Gastroesophageal sphincter (tissue), 4 donors: ENCODE measurements at places on chromosomes 5 and 9. TPM values are rescaled to one million over a fixed set of nuclear protein-coding genes. Genes with fewer than 3 reads are reported as not detected.

GRCh38 chr5:135057233-135057632 is 23.2 kb upstream of the PITX1 start:
- H3K27ac ChIP-seq, result no peak overlapping the region
- ATAC-seq, result no peak
- no peaks in the 10 kb centered on the region for H3K4me1 ChIP-seq
- no peak overlapping the region for H3K4me3 ChIP-seq

DNA sequence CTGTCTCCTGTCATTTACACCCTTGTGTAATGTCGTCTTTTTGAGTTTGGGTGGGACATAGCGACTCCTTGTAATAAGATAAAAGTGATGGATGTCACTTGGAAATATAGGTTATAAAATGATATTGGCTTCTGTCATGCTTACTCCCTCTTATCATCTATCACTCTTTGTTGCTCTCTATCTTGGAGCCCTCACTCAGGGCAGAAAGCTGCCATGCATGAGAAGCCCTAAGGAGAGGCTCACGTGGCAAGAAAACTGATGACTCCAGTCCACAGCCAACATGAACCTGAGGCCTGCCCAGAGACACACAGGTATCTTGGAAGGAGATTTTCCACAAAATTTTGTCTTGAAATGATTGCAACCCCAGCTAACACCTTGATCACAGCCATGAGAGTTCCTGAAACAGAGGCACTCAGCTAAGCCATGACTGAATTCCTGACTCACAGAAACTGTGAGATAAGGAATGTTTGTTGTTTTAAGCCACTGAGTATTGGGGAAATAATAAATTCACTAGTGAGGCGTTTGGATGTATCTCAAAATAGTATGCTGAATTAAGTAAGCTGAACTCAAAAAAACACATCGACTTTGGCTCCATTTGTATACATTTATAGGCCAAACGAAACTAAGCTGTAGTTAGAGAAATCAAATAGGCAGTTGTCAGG is 216.7 kb downstream of the CDH18 start:
- H3K27ac ChIP-seq, result no peak overlapping the region
- H3K4me1 ChIP-seq, result no peaks in the 10 kb centered on the region
- no peak for ATAC-seq
- no peaks in the 10 kb centered on the region for H3K36me3 ChIP-seq
- no peak overlapping the region for H3K4me3 ChIP-seq

The OR1Q1 gene
- not detected for total RNA-seq

DNA sequence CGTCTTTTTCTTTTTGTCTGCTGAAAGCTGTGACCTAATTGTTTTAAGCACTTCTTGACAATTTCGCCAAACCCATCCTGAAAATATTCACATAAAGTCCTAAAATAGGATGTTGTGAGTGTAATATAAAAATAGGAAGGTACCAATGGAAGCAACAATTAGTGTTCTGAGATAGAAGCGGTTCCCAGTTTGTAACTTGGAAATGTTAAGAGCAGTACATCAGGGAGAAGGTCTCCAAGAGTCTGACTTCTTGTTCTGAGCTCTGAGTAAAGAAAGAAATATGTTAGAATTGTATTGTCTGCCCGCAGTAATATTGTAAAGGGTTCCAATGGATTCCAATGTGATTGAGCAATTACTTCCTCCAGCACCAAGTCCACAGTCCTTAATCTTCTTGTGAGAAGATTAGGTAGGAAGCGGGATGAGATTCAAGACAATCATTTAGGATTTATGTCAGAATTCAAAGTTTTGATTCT is 3.9 kb downstream of the VCAN start:
- H3K36me3 ChIP-seq, result no peaks in the 10 kb centered on the region
- H3K27ac ChIP-seq, result peak overlapping the region; percentile 24
- no peak for ATAC-seq

DNA sequence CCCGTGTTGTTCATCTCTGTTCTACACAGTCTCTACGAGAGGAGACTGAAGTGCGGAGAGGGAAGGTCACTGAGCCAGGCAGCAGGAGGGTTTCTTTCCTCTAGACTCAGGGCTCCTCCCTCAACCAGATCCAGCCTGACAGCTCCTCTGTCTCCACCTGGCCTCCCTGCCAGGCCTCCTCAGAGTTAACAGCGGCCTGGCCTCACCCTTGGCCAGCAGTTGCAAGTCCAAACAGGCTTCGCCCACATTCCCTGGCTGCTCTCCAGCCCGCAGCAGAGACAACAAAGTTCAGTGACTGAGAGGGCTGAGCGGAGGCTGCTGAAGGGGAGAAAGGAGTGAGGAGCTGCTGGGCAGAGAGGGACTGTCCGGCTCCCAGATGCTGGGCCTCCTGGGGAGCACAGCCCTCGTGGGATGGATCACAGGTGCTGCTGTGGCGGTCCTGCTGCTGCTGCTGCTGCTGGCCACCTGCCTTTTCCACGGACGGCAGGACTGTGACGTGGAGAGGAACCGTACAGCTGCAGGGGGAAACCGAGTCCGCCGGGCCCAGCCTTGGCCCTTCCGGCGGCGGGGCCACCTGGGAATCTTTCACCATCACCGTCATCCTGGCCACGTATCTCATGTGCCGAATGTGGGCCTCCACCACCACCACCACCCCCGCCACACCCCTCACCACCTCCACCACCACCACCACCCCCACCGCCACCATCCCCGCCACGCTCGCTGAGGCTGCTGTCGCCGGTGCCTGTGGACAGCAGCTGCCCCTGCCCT is at the start of gene HRCT1:
Gene HRCT1 (plus strand): TSS at position 291 of the 768 bp plus-strand sequence. CDS start 86 bp downstream, at position 377.
- H3K4me3 ChIP-seq, result peak within 1 kb of the TSS; percentile 45
- no peaks in the 10 kb centered on the region for H3K27me3 ChIP-seq
- peak within 1 kb of the TSS; percentile 96 for H3K27ac ChIP-seq
- ATAC-seq, result peak; percentile 75

GRCh38 chr9:22035591-22036011 is 26.5 kb upstream of the CDKN2B start:
- ATAC-seq, result no peak
- H3K27me3 ChIP-seq, result no peaks in the 10 kb centered on the region
- peaks cover 14% of the 10 kb centered on the region for H3K4me1 ChIP-seq
- H3K36me3 ChIP-seq, result no peaks in the 10 kb centered on the region
- no peak overlapping the region for H3K27ac ChIP-seq

DNA sequence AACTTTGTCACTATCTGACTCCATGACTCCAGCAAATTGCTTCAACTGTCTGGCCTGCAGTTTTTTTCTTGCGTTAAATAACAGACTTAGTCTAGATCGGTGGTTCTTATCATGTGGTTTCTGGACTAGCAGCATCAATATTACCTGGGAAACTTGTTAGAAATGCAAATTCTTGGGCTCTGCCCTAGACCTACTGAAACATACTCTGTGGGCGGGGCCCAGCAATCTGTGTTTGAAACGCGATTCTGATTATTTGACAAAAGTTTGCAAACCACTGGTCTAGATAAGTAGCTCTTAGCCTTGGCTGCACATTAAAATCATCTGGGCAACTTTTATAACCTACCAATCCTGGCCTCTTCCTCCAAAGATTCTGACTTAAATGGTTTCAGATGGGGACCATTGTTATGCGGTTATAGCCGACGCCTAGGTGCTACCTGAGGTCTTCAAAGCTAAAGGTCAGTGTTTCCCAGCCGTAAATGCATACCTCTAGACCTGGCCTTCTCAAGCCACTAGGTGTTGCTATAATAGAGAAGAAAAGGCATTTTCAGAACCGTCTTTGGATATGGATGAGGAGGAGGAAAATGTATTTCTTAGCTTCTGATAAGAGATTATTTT is 74.0 kb downstream of the C9orf85 start:
- no peak overlapping the region for H3K27ac ChIP-seq
- H3K4me3 ChIP-seq, result no peak overlapping the region
- no peaks in the 10 kb centered on the region for H3K36me3 ChIP-seq
- no peak for ATAC-seq
- no peaks in the 10 kb centered on the region for H3K27me3 ChIP-seq

The FAM193B gene
- total RNA-seq, result 52.5 TPM

DNA sequence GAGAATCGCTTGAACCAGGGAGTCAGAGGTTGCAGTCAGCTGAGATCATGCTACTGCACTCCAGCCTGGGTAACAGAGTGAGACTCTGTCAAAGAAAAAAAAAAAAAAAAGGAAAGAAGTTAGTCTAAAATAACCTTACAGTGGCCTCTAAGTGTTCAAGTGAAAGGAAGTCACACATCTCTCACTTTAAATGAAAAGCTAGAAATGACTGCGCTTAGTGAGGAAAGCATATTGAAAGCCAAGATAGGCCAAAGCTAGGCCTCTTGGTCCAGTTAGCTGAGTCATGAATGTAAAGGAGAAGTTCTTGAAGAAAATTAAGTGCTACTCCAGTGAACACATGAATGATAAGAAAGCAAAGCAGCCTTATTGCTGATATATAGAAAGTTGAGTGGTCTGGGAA is 38.1 kb downstream of the ITGA1 start:
- H3K27me3 ChIP-seq, result no peaks in the 10 kb centered on the region
- H3K4me1 ChIP-seq, result peaks cover 75% of the 10 kb centered on the region
- no peaks in the 10 kb centered on the region for H3K36me3 ChIP-seq
- peak overlapping the region; percentile 35 for H3K27ac ChIP-seq

DNA sequence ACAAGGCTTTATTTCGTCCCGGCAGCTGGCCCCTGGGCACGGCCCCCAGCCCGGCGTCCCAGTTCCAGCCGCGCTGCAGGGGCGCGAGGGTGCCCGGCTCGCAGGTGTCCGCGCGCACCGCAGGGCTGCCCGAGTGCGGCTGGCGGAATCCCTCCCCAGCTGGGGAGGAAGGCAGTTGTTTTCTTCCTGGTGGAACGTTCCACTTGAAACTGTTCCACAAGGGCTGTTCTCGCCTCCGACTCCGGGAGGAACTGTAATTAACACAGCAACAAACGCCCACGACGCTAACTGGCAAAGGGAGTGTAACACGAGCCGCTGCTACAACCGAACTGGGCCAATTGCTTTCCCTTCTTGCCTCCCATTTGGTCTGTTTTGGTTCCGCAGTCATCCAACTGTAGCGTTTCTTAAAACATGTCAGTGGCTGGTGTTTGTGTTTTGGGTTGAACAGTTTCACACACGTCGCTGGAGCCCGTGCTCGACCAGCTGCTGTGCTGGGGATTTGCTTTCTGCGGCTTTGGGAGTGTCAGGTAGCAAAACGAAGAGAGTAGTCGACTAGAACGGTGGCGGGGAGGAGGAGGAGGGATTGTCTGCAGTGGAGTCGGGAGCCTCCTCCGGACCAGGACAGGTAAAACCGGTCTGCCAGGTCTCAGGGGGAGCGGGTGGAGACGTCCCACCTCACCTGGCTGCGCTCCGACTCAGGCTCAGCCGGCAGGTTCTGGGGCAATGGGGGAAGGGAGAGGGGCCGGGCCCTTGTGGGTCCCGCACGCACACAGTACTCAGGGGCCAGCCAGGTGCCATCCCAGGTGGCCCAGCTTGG is 131.6 kb upstream of the NIPBL start:
- H3K4me1 ChIP-seq, result no peaks in the 10 kb centered on the region
- peak; percentile 72 for ATAC-seq
- H3K4me3 ChIP-seq, result peak overlapping the region; percentile 60
- H3K27ac ChIP-seq, result no peak overlapping the region
- no peaks in the 10 kb centered on the region for H3K36me3 ChIP-seq

The HTR4 gene
- 0.27 TPM for total RNA-seq

DNA sequence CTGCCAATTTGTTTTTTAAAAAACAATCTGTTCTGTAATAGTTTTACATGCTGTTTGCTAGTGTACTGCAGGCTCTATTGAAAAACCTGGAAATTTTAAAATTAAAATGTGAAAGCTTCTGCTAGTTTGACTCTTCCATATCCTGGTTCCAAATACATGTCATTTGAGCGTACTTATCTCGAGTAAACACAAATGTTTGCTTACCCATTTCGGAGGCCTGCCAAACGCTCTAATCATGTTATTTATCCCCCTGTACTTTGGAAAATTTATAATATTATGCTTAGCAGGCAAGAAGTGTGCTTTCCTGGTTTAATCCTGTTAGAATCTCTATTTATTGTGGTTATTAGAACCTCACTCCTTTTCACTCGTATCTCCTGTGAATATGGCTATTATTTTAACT is 476.8 kb upstream of the CYLC2 start:
- H3K36me3 ChIP-seq, result no peaks in the 10 kb centered on the region
- no peak overlapping the region for H3K4me3 ChIP-seq
- ATAC-seq, result no peak

GRCh38 chr9:97856857-97857605 is 4.0 kb downstream of the FOXE1 start:
- peaks cover 41% of the 10 kb centered on the region for H3K4me1 ChIP-seq
- no peaks in the 10 kb centered on the region for H3K36me3 ChIP-seq
- peaks cover 100% of the 10 kb centered on the region for H3K27me3 ChIP-seq

DNA sequence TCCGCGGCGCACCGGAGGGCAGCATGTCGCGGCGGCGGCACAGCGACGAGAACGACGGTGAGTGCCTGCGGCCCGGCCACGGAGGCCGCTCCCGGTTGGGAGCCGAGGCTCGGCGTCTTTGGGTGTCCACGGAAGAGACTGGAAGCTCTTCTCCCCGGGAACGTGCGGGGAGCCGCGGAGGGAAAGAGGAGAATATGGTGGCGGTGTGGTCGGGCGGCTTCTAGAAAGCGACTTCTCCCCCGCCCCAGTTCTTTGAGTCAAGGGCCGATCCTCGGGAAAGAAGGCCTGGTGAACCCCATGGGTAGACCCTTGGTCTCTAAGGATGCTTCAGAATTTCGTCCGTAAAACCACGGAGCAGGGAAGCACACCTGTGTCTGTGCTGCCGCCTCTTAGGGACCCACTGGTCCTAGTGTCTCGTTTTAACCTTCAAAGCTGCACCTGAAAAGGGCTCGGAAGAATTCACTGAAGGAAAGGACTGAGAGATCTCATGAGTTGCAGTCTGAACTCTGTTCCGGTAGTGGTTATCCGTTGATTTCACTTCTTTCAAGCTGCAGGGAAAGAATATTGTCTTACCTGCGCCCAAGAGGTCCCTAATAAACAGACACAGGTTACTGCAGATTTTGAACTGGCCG is 354 bp downstream of the NCBP1 start:
- H3K27ac ChIP-seq, result peak overlapping the region; percentile 97
- no peaks in the 10 kb centered on the region for H3K27me3 ChIP-seq
- peak overlapping the region; percentile 90 for H3K4me3 ChIP-seq
- H3K36me3 ChIP-seq, result no peaks in the 10 kb centered on the region
- peaks cover 73% of the 10 kb centered on the region for H3K4me1 ChIP-seq

- no peak overlapping the region for H3K4me3 ChIP-seq
- H3K27ac ChIP-seq, result no peak overlapping the region
- H3K4me1 ChIP-seq, result no peaks in the 10 kb centered on the region
- H3K27me3 ChIP-seq, result no peaks in the 10 kb centered on the region
- no peak for ATAC-seq
- H3K36me3 ChIP-seq, result no peaks in the 10 kb centered on the region
Measured at GRCh38 chr9:105131981-105132380, 112.5 kb upstream of the SLC44A1 start.

GRCh38 chr5:54646356-54647101 is 129.0 kb downstream of the SNX18 start:
- H3K4me3 ChIP-seq, result peak overlapping the region; percentile 14
- H3K27me3 ChIP-seq, result no peaks in the 10 kb centered on the region
- H3K4me1 ChIP-seq, result peaks cover 3% of the 10 kb centered on the region
- H3K27ac ChIP-seq, result peak overlapping the region; percentile 59

DNA sequence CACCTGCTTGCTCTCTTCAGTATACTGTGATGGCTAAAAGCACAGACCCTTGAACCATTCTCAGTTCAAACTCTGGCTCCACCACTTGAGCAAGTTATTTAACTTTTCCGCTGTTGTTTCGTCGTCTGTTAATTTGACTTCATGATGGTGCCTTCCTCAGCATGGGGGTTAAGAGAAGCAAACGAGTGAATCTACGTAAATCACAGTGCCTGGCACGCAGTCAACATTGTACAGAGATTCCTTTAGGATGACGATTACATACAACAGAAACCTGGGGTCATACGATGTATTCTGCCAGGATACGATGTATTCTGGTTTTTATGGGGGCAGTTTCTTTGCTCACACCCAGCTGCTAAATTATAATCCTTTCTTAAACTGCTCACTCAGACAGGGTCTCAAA is 515.6 kb downstream of the CCDC171 start:
- H3K27me3 ChIP-seq, result no peaks in the 10 kb centered on the region
- H3K36me3 ChIP-seq, result no peaks in the 10 kb centered on the region
- no peak overlapping the region for H3K27ac ChIP-seq
